ENCODE measurements at places on chromosomes 3 and 15. TPM values are rescaled to one million over a fixed set of nuclear protein-coding genes. Genes with fewer than 3 reads are reported as not detected.
A peak's percentile ranks its signal among the peaks of the same experiment; 100 is the strongest.

CPA3 gene
- total RNA-seq: 1.8 TPM

DNA sequence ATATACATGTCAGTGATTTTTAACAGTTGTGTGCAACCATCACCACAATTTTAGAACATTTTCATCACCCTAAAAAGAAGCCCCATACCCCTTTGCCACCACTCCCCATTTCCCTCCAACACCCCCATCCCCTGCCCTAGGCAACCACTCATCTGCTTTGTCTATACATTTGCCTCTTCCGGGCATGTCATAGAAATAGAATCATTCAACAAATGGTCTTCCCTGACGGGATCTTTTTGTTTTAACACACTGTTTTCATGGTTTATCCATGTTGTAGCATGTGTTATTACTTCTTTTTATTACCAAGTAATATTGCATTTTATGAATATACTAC lies 4.0 kb downstream of the VILL start:
- DNase-seq: no peak
- no peaks in the 10 kb centered on the region for H3K27me3 ChIP-seq
- H3K27ac ChIP-seq: peak overlapping the region; percentile 66
- H3K4me3 ChIP-seq: peak overlapping the region; percentile 63

DNA sequence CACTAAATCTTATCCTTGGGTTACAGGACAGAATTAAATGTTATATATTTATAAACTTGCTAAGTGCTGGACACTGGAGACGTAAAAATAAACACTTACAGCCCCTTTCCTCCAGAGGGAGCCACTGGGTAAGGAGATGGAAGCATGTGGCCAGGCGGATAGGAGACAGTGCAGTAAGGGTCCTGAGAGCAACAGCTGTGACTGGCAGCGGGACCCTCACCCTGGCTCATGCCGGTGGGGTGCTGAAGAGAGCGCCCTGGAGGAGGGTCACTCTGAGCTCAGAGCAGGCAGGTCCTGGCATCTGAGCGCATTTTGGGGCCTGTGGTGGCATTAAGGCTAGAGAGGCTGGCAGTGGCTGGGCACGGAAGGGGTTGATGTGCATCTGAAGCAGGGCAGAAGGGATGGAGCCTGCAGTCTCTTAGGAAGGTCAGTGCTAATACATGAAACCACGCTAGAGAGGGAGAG lies 16.0 kb downstream of the SEC61A1 start:
- no peaks in the 10 kb centered on the region for H3K27me3 ChIP-seq
- DNase-seq: no peak
- peaks cover 98% of the 10 kb centered on the region for H3K36me3 ChIP-seq
- H3K27ac ChIP-seq: no peak overlapping the region

DNA sequence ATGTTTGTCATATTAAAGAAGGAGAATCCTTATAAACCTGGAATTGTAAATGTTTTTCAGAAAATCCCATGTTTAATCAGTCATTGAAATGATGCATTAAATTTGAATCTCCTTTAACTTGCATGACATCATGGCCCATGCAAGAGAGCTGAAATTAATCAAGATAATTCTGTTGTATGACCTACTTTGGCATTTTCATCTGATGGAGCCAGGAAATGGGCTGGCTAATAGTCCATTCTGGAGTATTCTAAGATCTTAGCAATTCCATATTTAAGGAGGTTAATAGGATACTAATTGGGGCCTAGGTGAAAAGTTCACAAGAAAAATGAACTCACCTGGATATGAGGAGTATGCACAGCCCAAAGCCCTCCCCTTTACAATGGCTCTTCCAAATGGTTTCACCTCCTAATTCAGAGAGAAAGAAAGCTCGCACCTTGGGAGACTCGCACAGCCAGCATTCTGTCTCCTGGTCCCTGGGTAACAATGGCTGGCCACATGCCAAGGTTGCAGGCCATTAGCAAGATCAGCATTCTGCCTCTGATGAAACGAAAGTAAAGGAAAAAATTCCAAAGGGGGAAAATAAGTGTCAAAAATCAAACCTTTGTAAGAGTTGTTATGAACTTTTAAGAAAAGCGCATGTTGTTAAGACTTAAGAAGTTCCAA lies 786.4 kb downstream of the MCTP2 start:
- H3K4me1 ChIP-seq: no peaks in the 10 kb centered on the region
- H3K36me3 ChIP-seq: no peaks in the 10 kb centered on the region
- H3K27ac ChIP-seq: no peak overlapping the region
- no peak overlapping the region for H3K4me3 ChIP-seq
- DNase-seq: peak; percentile 6
- no peaks in the 10 kb centered on the region for H3K27me3 ChIP-seq

DNA sequence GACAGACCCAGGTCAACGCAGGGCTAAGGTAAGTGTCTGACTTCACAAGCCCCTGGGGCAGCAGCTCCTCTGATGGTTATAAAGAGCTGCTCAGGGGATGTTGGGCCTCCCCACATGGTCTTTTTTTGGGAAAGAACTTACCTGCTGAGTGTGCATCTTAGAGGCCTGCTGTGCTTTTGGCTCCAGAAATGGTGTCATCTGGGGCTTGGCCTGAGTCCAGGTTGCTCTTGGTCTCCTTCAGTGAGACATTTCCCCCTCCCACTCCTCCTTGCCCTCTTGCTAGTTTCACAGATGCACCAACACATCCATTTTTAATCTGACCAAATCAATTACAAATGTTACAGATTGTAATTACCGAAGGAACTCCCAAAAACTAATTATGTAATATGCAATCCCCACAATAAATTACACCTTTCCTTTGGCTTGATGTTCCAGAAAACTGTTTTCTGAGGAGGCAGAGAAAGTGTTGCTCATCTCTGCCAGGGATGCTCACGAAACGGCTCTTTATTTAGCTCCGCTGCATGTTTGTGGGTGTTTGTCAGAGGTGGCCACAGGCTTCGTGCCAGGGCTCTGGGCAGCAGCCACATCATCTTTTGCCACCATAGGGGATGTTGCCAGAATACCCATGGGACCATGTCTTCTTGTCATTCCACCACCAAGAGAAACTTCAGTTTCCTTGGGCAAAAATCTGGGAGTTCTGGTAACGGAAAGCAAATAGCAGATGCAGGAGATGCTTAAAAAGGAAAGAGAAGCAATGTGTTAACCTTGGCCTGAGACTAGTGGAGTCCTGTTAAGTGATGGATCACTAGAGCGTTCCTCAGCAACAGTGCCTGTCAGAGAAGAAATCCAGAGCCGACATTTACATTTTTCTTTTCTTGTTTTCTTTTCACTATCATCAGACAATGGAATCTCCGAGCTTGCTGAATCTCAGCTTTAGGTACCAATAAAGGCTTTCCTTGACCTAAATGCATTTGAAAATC lies 799.9 kb downstream of the AGBL1 start:
- no peaks in the 10 kb centered on the region for H3K27me3 ChIP-seq
- DNase-seq: peak; percentile 21
- no peaks in the 10 kb centered on the region for H3K36me3 ChIP-seq

DNA sequence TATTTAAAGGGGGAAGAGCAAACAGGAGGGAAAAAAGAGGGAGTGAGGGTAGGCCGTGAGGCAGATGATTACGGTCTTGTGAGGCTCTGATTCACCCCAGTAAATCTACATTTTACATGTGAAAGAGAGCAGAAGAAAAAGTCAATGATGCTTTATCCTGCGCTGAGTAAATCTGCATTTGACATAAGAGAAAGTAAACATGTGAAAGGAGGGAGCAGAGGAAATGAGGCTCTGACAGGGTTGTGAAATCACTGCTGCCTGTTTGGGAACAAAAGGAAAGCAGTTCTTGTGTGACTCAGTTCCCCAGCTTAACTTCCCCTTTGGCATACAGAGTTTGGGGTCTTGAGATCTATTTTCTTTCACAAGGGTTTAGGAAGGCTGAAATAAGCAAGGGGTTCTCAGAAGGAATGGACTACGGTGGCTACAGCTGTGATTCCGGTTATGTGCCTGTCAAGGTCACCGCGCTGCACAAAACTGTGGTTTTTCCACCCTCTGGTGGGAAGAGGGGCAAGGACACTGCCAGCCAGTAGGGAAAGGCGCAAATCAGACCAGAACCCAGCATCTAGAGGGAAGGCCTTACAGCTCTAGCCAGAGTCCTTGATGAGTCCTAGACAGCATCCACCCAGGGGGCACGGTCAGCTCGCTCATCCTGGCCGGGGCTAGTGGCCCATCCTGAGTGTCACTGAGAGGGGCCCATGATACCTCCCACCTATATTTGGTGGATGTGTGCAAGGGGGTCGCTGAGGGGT lies 18.9 kb upstream of the HCN4 start:
- peaks cover 14% of the 10 kb centered on the region for H3K27me3 ChIP-seq
- no peak for DNase-seq
- H3K4me1 ChIP-seq: no peaks in the 10 kb centered on the region
- no peak overlapping the region for H3K27ac ChIP-seq
